Umbilical cord (tissue), 2 donors: ENCODE measurements at places on chromosomes 4 and X. TPM values are rescaled to one million over a fixed set of nuclear protein-coding genes. Genes with fewer than 3 reads are reported as not detected.

The AKAP14 gene
- not detected for total RNA-seq

The GAGE13 gene
- not detected for total RNA-seq

The CT45A10 gene
- total RNA-seq, result not detected

The GSX2 gene
- 14.0 TPM for total RNA-seq

The DOK7 gene
- total RNA-seq, result 2.4 TPM

The CLCN4 gene
- total RNA-seq, result 6.3 TPM

The DDIT4L gene
- total RNA-seq, result 2.2 TPM

The SORCS2 gene
- total RNA-seq, result 9.6 TPM

The YIPF6 gene
- total RNA-seq, result 33.7 TPM

The CXCR3 gene
- not detected for total RNA-seq

The CDKL5 gene
- total RNA-seq, result 5.8 TPM

The IBSP gene
- total RNA-seq, result 3.6 TPM

The SATL1 gene
- total RNA-seq, result 4.3 TPM

The TGIF2LX gene
- total RNA-seq, result 0.72 TPM

The GDPD2 gene
- 0.72 TPM for total RNA-seq

The RAB9B gene
- total RNA-seq, result 32.7 TPM

The CRLF2 gene
- 3.9 TPM for total RNA-seq

The PAGE4 gene
- 2.6 TPM for total RNA-seq

The C1QTNF7 gene
- total RNA-seq, result 52.7 TPM

The CDX4 gene
- total RNA-seq, result not detected

The SLC25A53 gene
- total RNA-seq, result 17.3 TPM

The SSX3 gene
- total RNA-seq, result not detected

The CAPN6 gene
- total RNA-seq, result 3.4 TPM

The ERCC6L gene
- 2.2 TPM for total RNA-seq

The NWD2 gene
- total RNA-seq, result 2.4 TPM

The SSX1 gene
- total RNA-seq, result not detected

The MAML3 gene
- total RNA-seq, result 5.8 TPM

The PRKG2 gene
- 0.96 TPM for total RNA-seq

The HTN3 gene
- 4.8 TPM for total RNA-seq

The PAGE1 gene
- total RNA-seq, result not detected

The FAM241A gene
- 6.3 TPM for total RNA-seq

The HTR2C gene
- total RNA-seq, result not detected

The KIAA1210 gene
- 0.24 TPM for total RNA-seq

The UGT2B7 gene
- total RNA-seq, result 4.8 TPM

The CFI gene
- total RNA-seq, result 13.0 TPM

The RS1 gene
- total RNA-seq, result 0.24 TPM

The GAGE12F gene
- total RNA-seq, result not detected

The NHS gene
- 3.6 TPM for total RNA-seq

The CABS1 gene
- 6.5 TPM for total RNA-seq

The GIMD1 gene
- total RNA-seq, result 3.4 TPM

The NPNT gene
- 62.1 TPM for total RNA-seq

The SRPK3 gene
- total RNA-seq, result not detected

The EBP gene
- total RNA-seq, result 13.7 TPM

The MMRN1 gene
- total RNA-seq, result 17.8 TPM

The PORCN gene
- total RNA-seq, result 1.7 TPM

The HERC5 gene
- 0.72 TPM for total RNA-seq

The ERVMER34-1 gene
- 3.9 TPM for total RNA-seq

The CPZ gene
- total RNA-seq, result 80.4 TPM

The HPGDS gene
- 18.3 TPM for total RNA-seq

The GYPE gene
- total RNA-seq, result 1.2 TPM

The CCDC120 gene
- total RNA-seq, result 1.7 TPM

The USP17L11 gene
- not detected for total RNA-seq

The GLRB gene
- total RNA-seq, result 9.1 TPM

The AMBN gene
- 7.9 TPM for total RNA-seq

The AKAP4 gene
- total RNA-seq, result 0.24 TPM
